ENCODE measurements at places on chromosomes 5 and 9. TPM values are rescaled to one million over a fixed set of nuclear protein-coding genes. Genes with fewer than 3 reads are reported as not detected.

DNA sequence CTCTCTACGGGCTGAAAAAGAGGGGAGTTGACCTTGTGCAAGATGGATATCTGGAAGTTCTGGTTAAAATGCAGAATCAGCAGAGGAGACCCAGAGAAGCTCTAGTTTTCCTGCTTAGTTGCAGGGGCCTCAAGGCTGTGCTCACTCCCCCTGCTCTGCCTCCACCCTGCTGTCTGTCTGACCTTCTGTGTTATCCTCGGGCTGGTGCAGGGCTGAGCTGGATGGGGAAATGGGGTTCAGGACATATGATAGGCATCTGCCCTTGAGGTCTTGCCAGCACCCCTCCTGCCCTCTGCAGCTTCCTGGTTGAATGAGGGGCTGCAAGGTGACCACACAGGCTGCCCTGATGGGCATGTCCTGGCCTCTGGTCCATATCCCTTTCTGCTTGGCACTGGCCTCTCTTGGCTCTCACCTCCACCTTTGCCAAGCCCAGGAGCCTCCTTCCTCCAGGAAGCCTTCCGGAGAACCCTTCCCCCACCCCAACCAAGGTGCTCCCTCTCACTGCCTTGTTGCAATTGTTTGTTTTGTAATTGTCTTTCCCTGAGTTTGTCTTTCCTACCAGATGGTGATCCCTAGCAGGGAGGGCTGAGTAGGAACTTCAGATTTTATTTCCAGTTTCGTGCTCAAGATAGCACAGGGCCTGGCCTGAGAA, 1.3 kb downstream of the TMEM268 start:
- peaks cover 39% of the 10 kb centered on the region for H3K4me1 ChIP-seq
- peak overlapping the region; percentile 93 for H3K27ac ChIP-seq
- H3K36me3 ChIP-seq, result no peaks in the 10 kb centered on the region
- DNase-seq, result peak; percentile 26
- H3K4me3 ChIP-seq, result peak overlapping the region; percentile 56

Gene GFI1B
- 0.03 TPM for polyA plus RNA-seq

GRCh38 chr5:130110328-130110727, 206.1 kb downstream of the CHSY3 start:
- no peak overlapping the region for H3K27ac ChIP-seq
- H3K36me3 ChIP-seq, result no peaks in the 10 kb centered on the region

- H3K4me1 ChIP-seq, result no peaks in the 10 kb centered on the region
- no peaks in the 10 kb centered on the region for H3K36me3 ChIP-seq
- H3K27ac ChIP-seq, result no peak overlapping the region
- H3K27me3 ChIP-seq, result no peaks in the 10 kb centered on the region
- no peak overlapping the region for H3K4me3 ChIP-seq
These were observed 26.2 kb downstream of the NIPAL4 start for GRCh38 chr5:157486221-157486681.

Gene SEC61B
- 206 TPM for polyA plus RNA-seq

- no peak for DNase-seq
- H3K4me1 ChIP-seq, result no peaks in the 10 kb centered on the region
- H3K27me3 ChIP-seq, result no peaks in the 10 kb centered on the region
- H3K27ac ChIP-seq, result no peak overlapping the region
- no peak overlapping the region for H3K4me3 ChIP-seq
These were observed 6.7 kb upstream of the CDH6 start for GRCh38 chr5:31186672-31187267.

- H3K4me1 ChIP-seq, result no peaks in the 10 kb centered on the region
- DNase-seq, result no peak
- H3K27ac ChIP-seq, result no peak overlapping the region
- H3K27me3 ChIP-seq, result no peaks in the 10 kb centered on the region
- no peaks in the 10 kb centered on the region for H3K36me3 ChIP-seq
These were observed 1466.0 kb upstream of the C9orf72 start for GRCh38 chr9:29039258-29039657.

Gene CCL27
- 0.10 TPM for polyA plus RNA-seq

GRCh38 chr5:89297066-89297465, 414.1 kb upstream of the MEF2C start:
- H3K27me3 ChIP-seq, result no peaks in the 10 kb centered on the region
- H3K4me1 ChIP-seq, result no peaks in the 10 kb centered on the region
- no peaks in the 10 kb centered on the region for H3K36me3 ChIP-seq

DNA sequence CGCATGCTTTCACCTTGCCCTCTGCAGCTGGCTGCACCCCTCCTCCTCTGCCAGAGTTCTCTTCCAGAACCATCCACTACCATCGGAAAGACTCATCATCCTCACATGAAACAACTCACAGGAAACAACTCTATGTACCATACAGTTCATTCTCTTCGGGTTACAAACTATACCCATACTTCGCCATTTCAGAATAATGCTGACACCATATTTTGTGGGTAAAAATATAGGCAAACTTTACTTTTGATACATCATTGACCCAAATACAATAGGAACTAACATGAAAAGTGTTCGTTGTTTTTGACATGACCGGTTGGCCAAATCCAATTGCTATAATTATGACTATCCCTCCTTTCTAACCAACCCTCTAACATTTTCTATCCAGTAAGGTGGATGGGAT, 421.0 kb downstream of the SEMA5A start:
- H3K4me3 ChIP-seq, result no peak overlapping the region
- no peaks in the 10 kb centered on the region for H3K27me3 ChIP-seq
- no peaks in the 10 kb centered on the region for H3K4me1 ChIP-seq
- H3K27ac ChIP-seq, result no peak overlapping the region
- no peak for DNase-seq
- H3K36me3 ChIP-seq, result no peaks in the 10 kb centered on the region

DNA sequence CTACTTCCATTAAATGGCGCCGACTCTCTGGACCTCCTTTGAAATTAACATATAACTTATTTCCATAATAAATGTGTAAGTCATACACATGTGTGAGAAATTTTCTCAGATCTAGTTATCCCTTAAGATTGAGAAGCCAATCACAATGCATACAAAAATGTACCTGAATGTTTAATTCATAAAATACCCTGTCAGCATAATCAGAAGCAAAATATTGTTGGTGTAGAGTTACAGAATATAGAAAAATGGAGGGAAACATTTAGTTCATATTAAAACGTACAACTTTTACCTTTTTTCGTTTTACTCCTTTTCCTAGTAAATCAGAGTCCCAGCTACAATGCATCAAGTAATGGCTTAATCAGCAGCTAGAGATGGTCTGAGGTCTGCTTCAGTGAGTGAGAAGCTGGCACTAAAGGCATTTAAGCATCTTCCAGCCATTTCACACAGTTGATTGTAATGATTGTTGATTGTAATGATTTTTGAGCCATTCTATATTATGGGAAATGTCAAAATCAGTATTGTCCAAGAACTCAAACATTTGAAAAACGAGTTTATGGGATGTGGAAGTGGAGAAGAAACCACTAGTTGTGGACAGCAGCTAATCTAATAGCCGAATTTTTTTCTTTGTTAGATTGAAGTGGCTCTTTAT, 81.8 kb downstream of the ANXA1 start:
- H3K4me1 ChIP-seq, result no peaks in the 10 kb centered on the region
- no peak overlapping the region for H3K4me3 ChIP-seq
- H3K36me3 ChIP-seq, result no peaks in the 10 kb centered on the region
- H3K27me3 ChIP-seq, result no peaks in the 10 kb centered on the region
- H3K27ac ChIP-seq, result no peak overlapping the region
- no peak for DNase-seq

- H3K36me3 ChIP-seq, result no peaks in the 10 kb centered on the region
- H3K4me1 ChIP-seq, result no peaks in the 10 kb centered on the region
- DNase-seq, result no peak
- no peaks in the 10 kb centered on the region for H3K27me3 ChIP-seq
- no peak overlapping the region for H3K4me3 ChIP-seq
These were observed 1817.2 kb upstream of the CDH9 start for GRCh38 chr5:28855626-28856025.

Gene TNC
- 1.9 TPM for polyA plus RNA-seq

- no peak overlapping the region for H3K4me3 ChIP-seq
- no peak for DNase-seq
- peaks cover 7% of the 10 kb centered on the region for H3K4me1 ChIP-seq
These were observed 3.4 kb upstream of the PAXX start for GRCh38 chr9:136988872-136989271.

Gene PCDHA3
- 0.16 TPM for polyA plus RNA-seq

DNA sequence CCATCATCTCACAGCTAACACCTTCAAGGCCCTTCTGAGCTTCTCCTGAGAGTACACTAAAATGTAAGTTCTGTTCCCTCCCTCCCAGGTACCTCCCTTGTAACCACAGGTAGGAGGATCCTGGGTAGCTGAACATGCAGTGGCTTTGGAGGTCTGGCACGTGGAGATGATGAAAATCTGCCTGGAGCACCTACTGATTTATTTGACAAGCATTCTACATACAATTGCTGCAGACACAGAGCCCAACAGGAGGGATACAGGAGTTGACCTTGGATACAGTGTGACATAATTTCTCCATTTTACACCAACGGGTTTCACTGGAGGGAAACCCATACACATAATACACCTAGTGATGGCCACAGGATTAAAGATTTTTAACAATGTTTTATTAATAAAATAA, 478.7 kb downstream of the SEMA5A start:
- no peak overlapping the region for H3K27ac ChIP-seq
- no peak overlapping the region for H3K4me3 ChIP-seq
- H3K27me3 ChIP-seq, result no peaks in the 10 kb centered on the region
- H3K4me1 ChIP-seq, result no peaks in the 10 kb centered on the region
- no peaks in the 10 kb centered on the region for H3K36me3 ChIP-seq

Gene SLC45A2
- polyA plus RNA-seq, result 0.03 TPM

DNA sequence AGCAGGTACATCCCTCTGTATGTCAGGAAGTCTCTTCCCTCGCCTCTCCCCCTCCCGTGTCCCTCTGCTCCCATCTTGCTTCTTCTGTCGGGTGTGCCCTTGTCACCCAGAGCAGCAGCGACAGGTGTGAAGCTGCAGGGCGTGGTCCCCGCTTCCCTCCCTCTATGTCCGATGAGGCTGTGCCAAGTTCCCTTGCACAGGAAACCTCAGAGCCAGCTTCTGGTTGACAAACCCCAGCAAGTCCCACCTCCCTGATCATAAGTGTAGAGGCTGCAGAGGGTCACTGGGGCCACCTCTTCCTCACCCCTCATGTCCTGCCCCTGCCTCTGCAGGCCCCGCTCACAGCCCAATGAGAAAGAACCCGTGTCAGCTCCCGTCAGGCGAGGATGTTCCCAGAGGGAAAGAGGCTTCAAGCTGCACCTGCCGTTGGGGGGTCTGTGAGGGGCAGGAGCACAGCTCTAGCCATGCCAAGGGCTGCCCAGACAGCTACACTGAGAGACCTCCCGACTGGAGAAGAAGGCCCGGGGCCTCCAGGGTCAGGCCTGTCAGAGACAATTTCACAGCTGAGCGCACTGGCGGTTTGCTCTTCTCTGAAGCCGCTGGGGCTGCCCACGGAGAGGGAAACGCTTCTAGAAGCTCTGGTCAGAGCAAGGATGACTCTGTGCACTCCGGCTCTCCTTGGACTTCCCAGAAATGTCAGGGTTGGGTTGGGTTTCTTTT, 73.3 kb downstream of the AK8 start:
- no peaks in the 10 kb centered on the region for H3K4me1 ChIP-seq
- no peaks in the 10 kb centered on the region for H3K27me3 ChIP-seq
- H3K27ac ChIP-seq, result no peak overlapping the region
- no peak overlapping the region for H3K4me3 ChIP-seq
- no peaks in the 10 kb centered on the region for H3K36me3 ChIP-seq
- peak; percentile 37 for DNase-seq

Gene TSLP
- polyA plus RNA-seq, result 0.97 TPM

- no peaks in the 10 kb centered on the region for H3K36me3 ChIP-seq
- H3K27me3 ChIP-seq, result no peaks in the 10 kb centered on the region
- no peaks in the 10 kb centered on the region for H3K4me1 ChIP-seq
- no peak overlapping the region for H3K4me3 ChIP-seq
These were observed 14.9 kb downstream of the XPA start for GRCh38 chr9:97682242-97682641.

GRCh38 chr9:34475097-34475496, 16.5 kb downstream of the DNAI1 start:
- no peaks in the 10 kb centered on the region for H3K27me3 ChIP-seq
- H3K4me3 ChIP-seq, result no peak overlapping the region
- DNase-seq, result no peak
- H3K4me1 ChIP-seq, result no peaks in the 10 kb centered on the region

- H3K4me3 ChIP-seq, result no peak overlapping the region
- no peak overlapping the region for H3K27ac ChIP-seq
- H3K4me1 ChIP-seq, result peaks cover 3% of the 10 kb centered on the region
These were observed 258.2 kb upstream of the MAP3K1 start for GRCh38 chr5:56557198-56557597.

DNA sequence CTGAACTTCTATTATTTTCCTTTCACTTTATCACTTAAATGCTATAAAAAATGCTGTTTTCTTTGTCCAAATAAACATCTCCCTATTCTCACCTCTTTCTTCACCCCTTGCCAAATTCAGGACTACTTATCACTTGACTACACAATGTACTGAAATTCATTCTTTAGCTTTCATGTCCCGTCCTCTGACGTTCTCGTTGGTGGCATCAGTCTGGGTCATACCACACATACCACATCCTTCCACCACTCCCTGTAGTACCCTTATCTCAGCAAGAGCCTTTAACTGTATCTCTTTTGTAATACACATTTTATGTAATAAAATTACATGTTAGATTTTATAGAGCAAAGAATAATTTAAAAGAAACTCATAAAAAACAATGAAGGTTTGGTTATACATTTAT, 231.1 kb upstream of the PAPPA start:
- H3K4me3 ChIP-seq, result no peak overlapping the region
- no peak overlapping the region for H3K27ac ChIP-seq
- no peak for DNase-seq
- no peaks in the 10 kb centered on the region for H3K27me3 ChIP-seq
- H3K4me1 ChIP-seq, result peaks cover 5% of the 10 kb centered on the region

DNA sequence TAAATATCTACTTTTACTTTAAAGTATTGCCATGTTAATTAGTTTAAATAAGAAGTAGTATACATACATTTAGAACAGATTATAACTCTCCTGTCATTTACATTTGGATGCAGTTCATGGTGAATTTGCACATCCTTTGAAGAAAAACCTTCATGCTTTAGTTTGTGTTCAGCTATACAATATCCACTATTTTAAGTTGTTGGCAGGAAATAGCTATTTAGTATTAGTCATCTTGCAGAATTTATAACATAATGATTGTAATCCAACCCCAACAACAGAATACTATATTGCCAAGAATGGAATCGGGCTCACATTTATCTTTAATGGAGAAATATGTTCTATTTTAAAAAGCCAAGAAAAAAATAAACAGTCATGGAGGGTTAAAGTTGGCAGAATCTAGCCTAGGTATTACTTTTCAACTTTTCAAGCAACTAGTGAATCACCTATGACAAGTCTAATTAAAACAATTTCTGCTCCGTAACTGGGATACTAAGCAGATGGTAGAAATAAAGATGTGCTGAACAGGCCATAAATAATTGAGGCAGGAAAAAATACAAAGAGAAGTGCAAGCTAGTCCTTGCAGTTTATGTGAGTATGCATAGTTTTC, 1170.6 kb upstream of the NUDT12 start:
- H3K27me3 ChIP-seq, result no peaks in the 10 kb centered on the region
- no peak overlapping the region for H3K4me3 ChIP-seq
- DNase-seq, result no peak
- no peak overlapping the region for H3K27ac ChIP-seq
- no peaks in the 10 kb centered on the region for H3K4me1 ChIP-seq
